ENCODE measurements at places on chromosomes 5 and 9.

GRCh38 chr5:95042037-95042436 lies 242.9 kb downstream of the MCTP1 start:
- DNase-seq, result no peak

- DNase-seq, result no peak
Observed at GRCh38 chr5:181127456-181127855, 3.5 kb downstream of the OR2V1 start.

- no peak for DNase-seq
Observed at GRCh38 chr5:91074615-91075014, 308.5 kb downstream of the ARRDC3 start.

- no peak for DNase-seq
Observed at GRCh38 chr9:82532504-82533180, 530.3 kb downstream of the RASEF start.

- DNase-seq, result no peak
Observed at GRCh38 chr5:134370311-134370870, 978 bp upstream of the UBE2B start.

- no peak for DNase-seq
Observed at GRCh38 chr5:31232273-31232888, 38.9 kb downstream of the CDH6 start.

- no peak for DNase-seq
Observed at GRCh38 chr9:70160686-70161600, 97.8 kb upstream of the SMC5 start.

DNA sequence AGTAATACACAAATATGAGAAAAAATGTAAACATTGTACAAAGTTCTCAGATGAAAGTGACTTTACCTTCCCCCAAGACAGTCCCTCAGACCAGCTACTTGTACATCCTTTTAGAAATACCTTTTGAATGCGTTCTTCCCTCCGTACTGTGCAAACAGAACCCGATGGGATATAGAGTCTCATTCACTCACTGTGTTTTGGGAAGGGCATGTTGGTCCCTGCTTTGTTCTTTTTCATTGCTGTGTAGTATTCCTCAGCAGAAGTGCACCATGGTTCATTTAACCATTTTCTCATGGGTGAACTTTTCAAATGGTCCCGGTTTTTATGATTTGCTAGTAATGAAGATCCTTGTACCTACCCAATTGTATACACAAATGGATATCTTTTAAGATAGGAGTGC lies 94.4 kb downstream of the ANKRD33B start:
- no peak for DNase-seq

GRCh38 chr5:2602451-2603271 lies 148.8 kb downstream of the IRX2 start:
- no peak for DNase-seq

- DNase-seq, result no peak
Observed at GRCh38 chr5:171251519-171251918, 57.5 kb upstream of the TLX3 start.

DNA sequence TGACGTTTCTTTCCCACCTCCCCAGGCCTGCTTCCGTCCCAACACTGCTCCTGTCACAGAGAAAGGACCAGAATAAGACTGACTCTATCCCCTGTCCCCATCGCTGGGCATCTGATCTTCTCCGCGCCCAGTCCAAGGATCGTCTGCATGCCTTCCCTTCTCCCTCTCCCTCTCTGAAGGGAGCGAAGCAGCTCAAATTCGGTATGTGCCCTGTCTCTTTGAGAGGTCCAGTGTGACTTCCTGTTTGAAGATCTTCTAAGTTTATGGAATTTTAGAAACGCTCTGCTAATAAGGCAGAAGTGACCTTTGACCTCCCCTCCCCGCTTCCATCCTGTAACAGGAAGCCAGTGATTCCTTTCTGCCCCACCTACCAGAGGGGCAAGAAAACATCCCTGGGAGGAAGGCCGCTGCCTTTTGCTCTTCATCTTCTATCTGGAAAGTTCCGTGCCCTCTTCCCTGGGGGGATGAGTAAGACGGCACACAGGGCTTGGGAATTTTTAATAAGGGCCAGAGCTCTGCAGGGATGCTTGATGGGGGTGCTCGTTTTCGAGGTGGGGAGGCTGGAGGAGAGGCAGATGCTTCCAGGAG lies 40.7 kb upstream of the RNU6ATAC start:
- DNase-seq, result no peak

GRCh38 chr9:9846557-9846956 lies 766.2 kb downstream of the PTPRD start:
- DNase-seq, result no peak

GRCh38 chr9:68640421-68641089 lies 64.5 kb upstream of the PIP5K1B start:
- DNase-seq, result no peak

GRCh38 chr9:136858844-136859757 lies 7.0 kb downstream of the MAMDC4 start:
- no peak for DNase-seq

GRCh38 chr9:96062854-96063253 lies 187.4 kb downstream of the ERCC6L2 start:
- no peak for DNase-seq

- no peak for DNase-seq
Observed at GRCh38 chr5:167802755-167803431, 488.6 kb upstream of the WWC1 start.

GRCh38 chr9:90974016-90974415 lies 172.4 kb downstream of the SYK start:
- DNase-seq, result no peak

DNA sequence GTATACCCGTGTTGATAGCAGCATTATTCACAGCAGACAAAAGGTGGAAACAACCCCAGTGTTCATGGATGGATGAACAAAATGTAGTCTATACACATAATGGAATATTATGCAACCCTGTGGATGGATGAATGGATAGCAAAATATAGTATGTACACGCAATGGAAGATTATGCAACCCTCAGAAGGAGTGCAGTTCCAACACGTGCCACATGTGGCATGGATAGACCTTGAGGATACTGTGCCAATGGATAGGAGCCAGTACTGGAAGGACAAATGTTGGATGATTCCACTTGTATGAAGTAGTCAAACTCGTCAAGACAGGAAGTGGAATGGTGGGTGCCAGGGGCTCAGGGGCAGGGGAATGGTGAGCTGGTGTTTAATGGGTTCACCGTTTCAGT lies 44.9 kb downstream of the PLEKHG4B start:
- no peak for DNase-seq

- no peak for DNase-seq
Observed at GRCh38 chr5:16574789-16575721, 41.7 kb downstream of the RETREG1 start.

DNA sequence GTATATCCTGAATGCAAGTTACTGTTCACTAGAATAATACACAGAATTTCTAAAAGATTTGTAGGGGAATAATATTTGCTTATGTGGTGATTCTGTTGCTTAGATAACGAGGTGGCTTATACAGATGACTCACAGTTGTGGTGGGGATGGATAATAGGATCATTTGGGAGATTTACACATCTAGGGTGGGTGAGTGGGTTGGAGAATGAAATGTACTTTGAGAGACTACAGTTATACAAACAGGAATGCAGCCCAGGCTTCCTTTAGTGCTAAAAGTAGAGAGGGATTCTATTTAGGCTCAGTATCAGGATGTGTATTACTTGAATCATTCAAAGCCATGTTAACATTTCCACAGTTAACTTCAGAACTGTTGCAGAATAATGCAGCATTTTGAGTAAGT lies 1.8 kb downstream of the CTXN3 start:
- no peak for DNase-seq

- DNase-seq, result no peak
Observed at GRCh38 chr5:148864113-148864841, 37.9 kb downstream of the ADRB2 start.

DNA sequence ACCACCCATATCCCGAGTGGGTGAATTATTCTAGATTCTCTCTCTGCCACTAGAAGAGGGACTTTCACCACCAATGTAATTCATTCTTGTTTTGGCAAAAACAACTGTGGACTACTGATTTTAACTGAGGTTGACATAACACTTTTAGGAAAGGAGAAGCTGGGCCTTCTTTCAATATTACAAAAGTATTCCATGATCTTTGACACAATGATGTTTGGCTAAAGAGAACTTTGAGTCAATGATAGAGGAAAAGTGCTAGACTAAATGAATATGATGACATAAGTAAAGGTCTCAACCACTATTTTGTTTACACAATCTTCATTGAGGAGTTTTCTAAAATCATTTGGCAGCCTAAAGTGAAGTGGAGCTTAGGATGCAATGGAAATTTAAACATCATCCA lies 336.9 kb upstream of the PDE4D start:
- DNase-seq, result no peak

DNA sequence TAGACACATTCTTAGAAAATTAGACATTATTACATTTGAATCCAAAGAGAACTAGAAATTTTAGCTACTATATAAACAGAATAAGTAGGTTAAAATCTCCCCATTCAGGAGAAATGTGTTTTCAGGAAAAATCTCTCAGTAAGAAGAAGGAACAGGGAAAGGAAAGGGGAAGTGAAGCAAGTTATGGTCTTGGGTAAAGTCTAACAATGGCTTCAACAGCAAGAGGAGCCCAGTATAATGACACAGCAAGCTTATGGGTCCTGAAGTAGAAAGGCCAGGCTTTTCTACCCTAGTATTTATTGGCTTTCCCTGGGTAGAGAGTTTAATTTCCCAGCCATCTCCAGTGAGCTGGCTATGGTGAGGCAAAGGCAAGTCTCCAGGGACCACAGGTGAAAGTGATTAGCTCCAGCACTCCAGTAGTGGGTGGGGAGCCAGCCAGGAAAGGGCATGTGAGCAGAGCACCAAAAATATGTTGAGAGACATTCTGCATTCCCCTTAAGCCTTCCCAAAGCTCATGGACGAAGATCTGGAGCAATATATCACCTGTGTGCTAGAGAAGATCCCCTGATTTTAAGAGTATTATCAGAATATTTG lies 981.7 kb downstream of the NR2F1-AS1 start:
- no peak for DNase-seq

DNA sequence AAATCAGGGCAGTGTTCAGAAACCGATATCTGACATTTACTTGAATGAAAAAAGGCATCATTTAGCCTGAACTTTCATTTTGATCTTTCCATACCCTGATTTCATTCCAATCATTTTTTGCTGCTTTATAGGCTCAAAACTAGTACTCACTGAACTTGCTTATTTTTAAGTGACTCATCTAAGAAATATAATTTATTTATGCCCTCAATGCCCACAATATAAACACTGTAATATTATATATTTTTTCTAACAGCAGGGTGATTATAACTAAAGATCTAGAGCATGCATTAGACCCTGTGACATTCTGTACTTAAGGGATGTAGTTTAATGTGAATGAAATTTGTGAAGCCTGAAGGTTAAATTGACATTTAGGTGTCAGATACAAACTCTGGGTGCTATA lies 446.1 kb upstream of the CDH10 start:
- no peak for DNase-seq

DNA sequence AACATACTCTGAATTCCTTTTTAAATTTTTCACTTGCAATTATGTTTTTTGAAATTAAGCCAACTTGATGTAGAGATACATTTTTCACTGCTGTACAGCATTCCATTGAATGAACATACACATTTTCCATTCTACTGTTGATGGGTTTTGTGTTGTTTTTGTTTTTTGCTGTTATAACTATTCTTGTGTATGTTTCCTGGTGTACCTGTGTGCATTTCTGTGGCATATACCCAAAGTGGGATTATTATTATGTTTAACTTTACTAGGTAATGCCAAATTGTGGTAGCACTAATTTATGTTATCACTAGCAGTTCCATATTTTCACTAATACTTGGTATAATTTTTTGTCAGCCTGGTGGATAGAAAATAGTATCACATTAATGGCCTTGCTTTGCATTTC lies 2.7 kb downstream of the RFESD start:
- no peak for DNase-seq

GRCh38 chr9:8733131-8733954 lies 933.8 kb upstream of the DMAC1 start:
- DNase-seq, result no peak

GRCh38 chr9:68825762-68826472 lies 120.9 kb downstream of the PIP5K1B start:
- DNase-seq, result no peak

GRCh38 chr5:44001675-44002380 lies 387.4 kb downstream of the FGF10 start:
- DNase-seq, result no peak

GRCh38 chr5:56412601-56413379 lies 179.7 kb upstream of the ANKRD55 start:
- DNase-seq, result peak; percentile 7

GRCh38 chr5:79201206-79201605 lies 34.7 kb upstream of the JMY start:
- DNase-seq, result no peak

GRCh38 chr5:31350395-31350794 lies 156.9 kb downstream of the CDH6 start:
- no peak for DNase-seq

GRCh38 chr5:10933121-10933520 lies 172.1 kb upstream of the DAP start:
- DNase-seq, result no peak

- no peak for DNase-seq
Observed at GRCh38 chr9:98109052-98109451, 10.0 kb downstream of the TRIM14 start.

DNA sequence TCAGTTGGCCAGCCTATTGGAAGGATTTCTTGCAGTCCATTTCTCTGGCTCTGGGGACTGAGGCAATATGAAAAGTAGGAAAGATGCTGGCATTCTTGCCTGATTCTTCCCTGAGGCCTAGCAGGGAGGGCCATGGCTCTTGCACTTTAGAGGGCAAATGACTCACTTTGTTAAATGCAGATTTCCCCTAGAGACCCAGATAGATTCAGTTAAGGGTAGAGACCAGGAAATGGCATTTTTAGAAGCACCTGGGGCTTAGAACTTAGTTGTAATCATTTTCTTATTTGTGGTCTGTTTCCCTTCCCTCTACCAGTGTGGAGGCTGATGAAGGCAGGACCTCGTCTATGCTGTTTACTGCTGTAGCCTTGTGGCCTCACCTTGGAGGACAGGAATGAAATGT lies 112.8 kb upstream of the NR3C1 start:
- DNase-seq, result no peak

DNA sequence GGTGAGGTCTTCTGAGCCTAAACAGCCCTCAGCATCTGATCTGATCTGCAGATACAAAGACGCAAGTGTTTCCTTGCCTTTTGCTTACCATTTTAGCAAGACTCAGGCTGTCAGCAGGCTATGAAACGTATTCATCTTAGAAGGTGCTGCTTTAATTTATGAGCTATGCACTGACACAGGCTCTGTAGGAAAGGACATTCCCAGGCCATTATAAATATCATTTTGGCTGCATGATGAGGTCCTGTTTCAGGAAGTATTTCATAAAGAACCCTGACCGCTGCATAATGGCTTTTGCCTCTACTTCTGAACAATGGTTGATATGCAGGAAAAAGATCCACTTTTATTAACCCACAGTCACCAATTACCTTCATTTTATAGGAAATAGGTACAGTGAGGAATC lies 98.4 kb upstream of the CAST start:
- no peak for DNase-seq

- no peak for DNase-seq
Observed at GRCh38 chr9:72675586-72675985, 154.2 kb downstream of the TMC1 start.

DNA sequence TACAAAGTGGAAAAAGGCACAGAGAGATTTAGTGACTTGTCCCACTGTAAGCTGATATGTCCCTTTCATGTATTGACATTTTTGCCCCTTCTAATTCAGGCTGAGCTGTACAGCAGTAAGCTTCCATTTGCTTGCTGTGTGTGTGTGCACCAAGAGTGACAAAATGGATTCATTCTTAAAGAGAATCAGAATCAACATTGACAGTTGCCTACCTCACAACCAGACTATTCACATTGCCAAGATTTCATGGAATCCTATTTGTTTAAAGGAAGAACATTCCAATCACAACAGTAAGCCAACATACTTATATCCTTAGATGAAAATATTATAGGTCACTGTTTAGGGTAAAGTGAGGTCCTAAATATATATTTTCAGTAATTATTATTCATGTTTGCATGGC lies 102.6 kb downstream of the TMEM232 start:
- DNase-seq, result no peak
